NCI-H187 (cell line): ENCODE measurements at places on chromosomes 7 and 10.
A peak's percentile ranks its signal among the peaks of the same experiment; 100 is the strongest.

DNA sequence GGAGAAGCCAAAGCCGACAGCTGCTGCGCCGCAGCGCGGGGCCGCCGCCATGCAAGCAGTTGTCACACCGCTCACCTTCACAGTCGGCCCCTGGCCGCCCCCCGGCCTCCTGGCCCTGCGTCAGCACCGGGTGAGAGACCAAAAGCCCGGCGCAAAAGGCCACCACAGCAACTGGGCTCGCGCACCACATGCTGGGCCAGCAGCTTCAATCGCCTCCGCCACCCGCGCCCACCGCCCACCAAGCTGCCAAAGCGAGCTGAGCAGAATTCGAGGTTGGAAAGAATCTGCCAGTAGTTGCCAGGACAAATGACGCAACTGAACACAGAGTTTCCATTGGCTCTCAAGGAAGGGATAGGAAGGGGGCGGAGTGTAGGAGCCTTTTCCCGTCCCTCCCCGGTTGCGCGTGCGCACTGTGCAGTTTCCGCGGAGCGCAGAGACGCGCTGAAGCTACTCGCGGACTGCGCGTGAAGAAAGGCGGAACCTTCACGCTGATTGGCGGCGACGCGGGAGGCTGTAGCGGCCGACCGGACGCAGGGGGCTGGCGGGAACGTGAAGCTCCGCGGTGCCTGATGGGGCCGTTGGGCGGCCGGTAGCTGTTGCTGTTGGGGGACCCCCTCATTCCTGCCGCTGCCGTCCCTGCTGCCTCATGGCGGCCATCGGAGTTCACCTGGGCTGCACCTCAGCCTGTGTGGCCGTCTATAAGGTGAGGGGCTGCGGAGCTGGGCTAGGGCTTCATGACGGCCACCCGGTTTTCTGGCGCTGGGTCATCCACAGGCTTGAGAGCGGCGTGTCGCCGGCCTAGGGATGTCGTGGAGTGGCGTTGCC is at the start of the genes CDNF, HSPA14 and MSANTD7:
CDNF (minus strand) TSS at position 281 of the 825 bp plus-strand sequence; CDS start at position 190, 91 bp downstream.
HSPA14 (plus strand) TSS at position 550 of the 825 bp plus-strand sequence; CDS start at position 647, 97 bp downstream.
MSANTD7 (plus strand) TSS at position 550 of the 825 bp plus-strand sequence. CDS start 3,979 bp downstream, outside the sequence.
- peak; percentile 91 for DNase-seq

DNA sequence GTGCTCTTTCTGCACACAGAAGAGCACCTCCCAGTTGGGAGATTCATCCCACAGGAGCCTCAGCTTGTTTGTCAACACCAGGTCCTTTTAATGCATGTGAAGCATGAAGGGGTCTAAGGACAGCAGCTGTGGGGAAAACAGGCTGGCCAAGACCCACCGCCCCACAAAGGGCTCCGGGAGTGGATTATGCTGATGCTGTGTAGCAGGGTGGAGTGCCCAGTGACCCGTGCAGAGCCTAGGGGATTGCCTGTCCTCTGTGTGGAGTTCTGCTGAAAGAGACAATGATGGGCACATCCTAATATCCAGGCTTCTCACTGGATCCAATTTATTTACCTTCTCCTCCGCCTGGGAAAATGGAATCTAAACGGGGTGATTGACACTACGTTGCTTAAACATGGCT is 74.0 kb downstream of the PIP4K2A start:
- DNase-seq = no peak

DNA sequence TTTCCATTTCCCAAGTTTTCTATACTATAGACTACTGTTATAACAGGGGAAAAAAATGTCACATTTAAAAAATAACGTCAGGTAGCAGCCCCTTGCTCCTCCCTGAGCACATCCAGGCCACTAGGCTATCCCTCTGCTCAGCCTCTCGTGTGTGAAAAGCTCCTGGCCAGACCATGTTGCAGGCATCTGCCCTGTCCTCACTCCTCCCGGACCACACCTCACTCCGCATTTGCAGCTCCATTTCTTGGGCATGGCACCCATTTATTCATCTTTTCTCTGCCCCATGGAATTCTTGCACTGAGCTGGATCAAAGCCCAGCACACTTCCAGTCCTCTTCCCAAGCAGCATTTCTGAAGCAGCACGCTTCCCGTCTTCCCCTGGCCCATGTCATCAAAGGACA is 1.4 kb upstream of the GDF2 start:
- no peak for DNase-seq

- no peak for DNase-seq
These were observed 11.5 kb upstream of the GARS1 start for GRCh38 chr7:30583181-30583580.

DNA sequence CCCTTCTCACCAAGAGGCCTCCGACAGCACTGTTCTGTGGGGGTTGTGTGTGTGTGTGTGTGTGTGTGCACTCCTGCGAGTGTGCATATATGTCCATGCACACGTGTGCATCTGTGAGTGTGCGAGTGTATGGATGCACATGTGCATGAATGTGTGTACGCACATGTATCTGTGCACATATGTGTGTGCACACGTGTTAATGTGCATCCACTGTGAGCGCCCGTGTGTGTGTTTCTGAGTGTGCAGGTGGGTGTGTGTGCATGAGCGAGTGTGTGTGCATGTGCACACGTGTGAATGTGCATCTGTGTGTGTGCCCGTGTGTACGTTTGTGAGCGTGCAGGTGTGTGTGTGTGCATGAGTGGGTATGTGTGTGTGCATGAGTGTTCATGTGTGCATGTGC is 48.5 kb upstream of the FOXL3 start:
- no peak for DNase-seq

DNA sequence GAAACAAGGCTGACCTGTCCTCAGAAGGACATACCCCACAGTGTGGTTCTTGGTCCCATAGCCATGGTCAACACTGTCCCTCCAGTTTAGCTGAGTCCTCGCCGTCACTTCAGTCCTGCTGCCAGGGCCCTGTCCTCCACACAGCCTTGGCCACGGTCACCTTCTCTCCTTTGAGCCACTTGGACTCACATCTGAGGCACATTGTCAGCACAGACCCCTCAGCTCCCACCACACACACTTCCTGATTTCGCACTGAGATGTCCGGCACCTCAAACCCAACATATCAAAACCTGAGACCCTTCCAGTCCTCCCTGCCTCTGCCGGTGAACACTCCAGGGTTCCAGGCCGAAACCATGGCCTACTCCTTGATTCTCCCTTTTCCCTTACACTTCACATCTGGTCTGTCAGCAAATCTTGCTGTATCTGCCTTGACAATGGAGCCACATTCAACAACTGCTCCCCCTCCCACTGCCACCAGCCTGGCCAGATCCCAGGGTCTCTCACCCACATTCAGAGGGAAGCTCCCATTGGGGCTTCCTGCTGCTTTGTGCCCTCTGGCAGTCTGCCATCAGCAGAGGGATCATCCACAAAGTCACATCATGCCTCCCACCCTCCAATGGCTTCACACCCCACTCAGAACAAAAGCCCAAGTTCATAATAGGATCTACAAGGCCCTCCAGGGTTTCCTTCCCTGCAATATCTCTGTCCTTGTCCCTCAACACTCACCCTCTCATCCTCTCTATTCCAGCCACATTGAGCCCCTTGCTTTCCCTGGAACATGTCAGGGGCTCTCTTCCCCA is 219.6 kb upstream of the SHH start:
- no peak for DNase-seq
